ENCODE measurements at places on chromosomes 3 and 15.

DNA sequence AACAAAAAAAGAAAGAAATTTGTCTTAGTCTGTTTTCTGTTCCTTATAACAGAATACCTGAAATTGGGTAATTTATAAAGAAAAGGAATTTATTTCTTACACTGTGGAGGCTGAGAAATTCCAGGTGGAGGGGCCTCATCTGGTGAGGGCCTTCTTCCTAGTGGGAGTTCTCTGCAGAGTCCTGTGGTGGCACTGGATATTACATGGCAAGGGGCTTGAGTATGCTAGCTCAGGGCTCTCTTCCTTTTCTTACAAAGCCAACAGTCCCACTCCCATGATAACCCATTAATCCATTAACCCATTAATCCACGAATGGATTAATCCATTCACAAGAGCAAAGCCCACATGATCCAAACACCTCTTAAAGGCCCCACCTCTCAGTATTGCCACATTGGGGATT, 2.9 kb upstream of the SATB1 start:
- DNase-seq: no peak

DNA sequence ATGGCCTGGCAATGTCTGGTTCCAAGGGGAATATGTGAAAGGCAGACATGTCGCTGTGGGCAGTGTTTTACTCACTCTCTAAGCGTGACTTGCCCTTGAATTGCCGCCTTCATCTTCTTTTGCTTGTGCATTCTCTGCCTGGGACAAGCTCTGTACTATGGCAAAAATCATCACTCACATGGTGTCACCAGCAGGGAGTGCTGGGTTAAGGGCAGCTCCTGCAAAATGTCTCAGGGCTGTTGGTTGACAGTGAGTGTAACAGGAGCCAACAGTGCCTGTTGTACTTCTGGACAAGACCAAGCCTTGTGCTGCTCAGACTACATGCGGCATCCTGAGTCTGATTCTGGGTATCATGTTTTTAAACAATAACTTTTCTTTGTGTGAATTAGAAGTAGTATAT, 45.3 kb upstream of the KY start:
- no peak for DNase-seq

GRCh38 chr3:189756582-189757078, 125.4 kb downstream of the TP63 start:
- DNase-seq: no peak

DNA sequence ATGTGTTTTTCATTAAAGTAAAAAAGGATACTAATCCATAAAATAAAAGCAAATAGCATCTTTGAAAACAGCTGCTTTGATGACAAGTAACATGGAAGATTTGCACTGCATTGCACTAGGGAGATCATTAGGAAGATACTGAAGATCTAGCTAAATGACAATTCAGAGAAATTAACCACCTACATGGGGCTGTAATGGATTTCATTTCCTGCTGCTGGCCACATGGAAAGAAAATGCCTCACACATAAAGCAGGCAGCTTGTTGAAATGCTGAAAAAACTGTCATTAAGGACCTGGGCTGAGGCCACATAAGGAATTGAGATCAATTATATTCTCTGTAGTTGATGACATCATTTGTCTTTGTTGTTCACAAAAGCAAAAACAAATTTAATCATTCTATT, 94.1 kb downstream of the PYDC2 start:
- no peak for DNase-seq

- no peak for DNase-seq
These were observed 85.7 kb downstream of the OXNAD1 start for GRCh38 chr3:16350597-16351318.

GRCh38 chr3:49296781-49297411, 19.9 kb upstream of the C3orf62 start:
- DNase-seq: no peak

DNA sequence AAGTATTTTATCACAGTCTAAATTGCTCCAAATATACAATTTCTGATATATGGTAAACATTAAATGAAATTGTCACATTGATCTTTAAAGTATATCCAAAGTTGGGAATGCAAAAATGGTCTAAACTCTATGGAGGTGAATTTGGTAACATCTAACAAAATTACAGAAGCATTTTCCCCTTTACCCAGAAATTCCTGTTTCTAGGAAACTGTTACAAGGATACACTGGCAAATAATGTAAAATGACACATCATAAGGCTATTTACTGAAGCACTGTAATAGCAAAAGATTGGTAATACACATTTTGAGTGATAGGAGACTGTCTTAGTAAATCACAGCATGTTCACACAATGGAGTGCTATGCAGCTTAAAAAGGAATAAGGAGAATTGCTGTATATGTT, 50.0 kb upstream of the SLCO2A1 start:
- DNase-seq: no peak

- no peak for DNase-seq
These were observed 28.9 kb downstream of the TLNRD1 start for GRCh38 chr15:81029414-81030300.

- DNase-seq: no peak
These were observed 4.9 kb downstream of the PRICKLE2 start for GRCh38 chr3:64220161-64220914.

DNA sequence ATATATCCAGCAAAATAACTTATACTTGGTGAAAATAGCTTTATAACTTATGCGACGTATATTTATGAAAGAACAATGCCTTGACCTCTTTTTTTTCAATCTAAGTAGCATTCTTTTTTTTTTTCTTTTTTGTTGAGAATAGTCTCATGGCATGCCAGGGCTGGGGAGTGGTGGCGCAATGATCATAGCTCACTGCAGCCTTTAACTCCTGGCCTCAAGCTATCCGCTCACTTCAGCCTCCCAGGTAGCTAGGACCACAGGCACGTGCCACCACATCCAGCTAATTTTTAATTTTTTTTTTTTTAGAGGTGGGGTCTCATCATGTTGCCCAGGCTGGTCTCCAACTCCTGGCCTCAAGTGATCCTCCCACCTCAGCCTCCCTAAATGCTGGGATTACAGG, 43.5 kb downstream of the RAB8B start:
- no peak for DNase-seq

GRCh38 chr3:167876620-167877281, 141.2 kb downstream of the SERPINI1 start:
- DNase-seq: no peak

GRCh38 chr3:159239059-159239458, 437.2 kb downstream of the MFSD1 start:
- DNase-seq: no peak

- no peak for DNase-seq
These were observed 107.6 kb downstream of the LRRK1 start for GRCh38 chr15:101026656-101027272.

GRCh38 chr3:148331081-148331846, 366.4 kb upstream of the AGTR1 start:
- no peak for DNase-seq

DNA sequence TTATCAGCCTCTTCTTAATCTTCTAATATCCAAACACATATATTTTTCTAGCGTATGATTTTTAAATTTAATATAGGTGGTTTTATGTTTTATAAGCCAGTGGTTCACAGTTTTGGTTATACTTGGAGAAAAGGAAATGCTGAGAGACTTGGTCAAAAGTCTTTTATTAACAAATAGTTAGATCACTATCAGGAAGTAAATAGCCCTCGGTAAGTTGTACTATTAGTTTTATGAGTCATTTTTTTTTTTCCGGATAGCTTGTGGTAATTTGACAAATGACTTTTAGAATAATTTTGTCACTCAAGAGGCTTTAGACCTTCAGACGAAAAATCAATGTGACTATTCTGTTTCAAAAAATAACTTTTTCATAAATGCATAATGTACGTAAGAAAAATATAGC, 232.2 kb upstream of the ROBO1 start:
- no peak for DNase-seq

- no peak for DNase-seq
These were observed 633.7 kb downstream of the ZIC1 start for GRCh38 chr3:148042663-148043445.

DNA sequence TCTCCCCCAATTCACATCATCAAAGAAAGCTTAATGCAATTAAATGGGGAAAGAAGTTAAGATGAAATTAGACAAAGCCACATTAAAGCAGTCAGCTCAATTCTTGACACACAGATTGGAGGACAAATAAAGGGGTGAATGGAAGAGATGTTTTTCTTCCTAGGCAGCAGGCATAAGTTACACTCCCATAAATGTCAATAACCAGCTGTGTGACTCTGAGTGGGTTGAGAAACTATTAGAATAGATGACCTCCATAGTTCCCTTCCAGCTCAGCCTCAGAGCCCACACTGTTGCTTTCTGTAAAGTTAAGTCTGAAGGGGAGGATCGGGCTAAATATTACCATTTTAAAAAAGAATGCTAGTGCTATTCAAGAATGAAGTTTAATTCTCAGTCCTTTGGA, 71.0 kb downstream of the THBS1 start:
- no peak for DNase-seq

GRCh38 chr15:62083194-62084154, 16.7 kb downstream of the C2CD4A start:
- peak; percentile 9 for DNase-seq

DNA sequence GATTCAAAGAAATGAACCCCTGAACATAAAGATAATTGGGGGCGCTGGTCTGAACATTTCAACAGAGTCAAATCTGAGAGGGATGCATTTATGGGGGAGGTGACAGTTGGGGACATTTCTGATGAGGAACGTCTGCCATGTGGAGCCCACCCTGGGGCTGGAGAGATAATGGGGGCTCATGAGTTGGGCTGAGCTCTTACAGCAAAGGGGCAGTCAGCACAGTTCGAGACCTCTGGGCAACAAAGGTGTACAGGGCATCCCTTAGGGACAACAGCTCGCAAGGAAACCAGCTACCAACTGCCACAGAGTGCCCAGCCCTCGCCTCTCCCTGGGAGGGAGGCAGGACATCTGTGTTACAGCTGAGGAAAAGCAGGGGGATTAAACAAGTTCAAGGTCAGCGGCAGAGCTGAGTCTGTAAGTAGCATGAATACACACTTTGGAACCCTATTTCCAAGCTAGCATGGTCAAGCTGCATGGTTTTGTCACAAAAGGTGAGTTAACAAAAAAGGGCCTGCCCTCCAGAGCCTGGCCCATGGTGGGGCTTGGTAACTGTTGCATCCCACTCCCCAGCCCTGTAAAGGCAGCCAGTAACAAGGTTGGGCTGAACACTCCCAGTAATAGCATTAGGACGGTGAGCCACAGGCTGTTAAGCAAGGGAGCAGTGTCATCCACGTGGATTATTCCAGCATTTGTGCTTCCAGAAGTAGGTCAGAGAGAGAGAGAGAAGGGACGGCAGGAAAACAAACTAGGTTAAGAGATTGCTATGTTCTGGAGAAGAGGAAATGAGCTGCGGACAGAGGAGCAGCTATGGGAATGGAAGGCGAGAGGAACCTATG, 4.3 kb downstream of the GNB5 start:
- DNase-seq: no peak

DNA sequence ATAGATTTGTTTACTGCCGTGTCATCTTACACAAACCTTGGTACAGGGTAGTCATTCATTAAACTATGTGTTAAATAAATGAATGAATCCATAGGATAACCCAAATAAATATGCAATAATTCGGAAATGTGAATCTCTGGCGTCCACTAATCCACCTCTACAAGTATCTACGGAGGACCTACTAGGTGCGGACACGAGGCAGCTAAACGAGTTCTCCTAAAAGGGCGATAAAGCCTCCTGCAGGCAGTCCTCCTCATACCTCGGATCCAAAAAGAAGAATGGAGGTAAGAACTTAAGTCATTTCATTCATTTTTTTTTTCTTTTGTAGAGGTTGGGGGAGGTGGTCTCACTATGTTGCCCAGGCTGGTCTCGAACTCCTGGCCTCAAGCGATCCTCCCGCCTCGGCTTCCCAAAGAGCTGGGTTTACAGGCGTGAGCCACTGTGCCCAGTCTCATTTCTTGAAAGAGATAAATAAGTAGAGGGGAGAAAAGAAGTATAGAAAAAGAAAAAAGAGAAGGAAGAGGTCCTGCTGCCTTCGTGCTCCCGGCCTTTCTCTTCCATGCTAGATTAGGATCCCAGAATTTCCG, 706 bp upstream of the RPL35A start:
- DNase-seq: no peak

GRCh38 chr15:33211176-33211808, 16.8 kb upstream of the FMN1 start:
- no peak for DNase-seq

DNA sequence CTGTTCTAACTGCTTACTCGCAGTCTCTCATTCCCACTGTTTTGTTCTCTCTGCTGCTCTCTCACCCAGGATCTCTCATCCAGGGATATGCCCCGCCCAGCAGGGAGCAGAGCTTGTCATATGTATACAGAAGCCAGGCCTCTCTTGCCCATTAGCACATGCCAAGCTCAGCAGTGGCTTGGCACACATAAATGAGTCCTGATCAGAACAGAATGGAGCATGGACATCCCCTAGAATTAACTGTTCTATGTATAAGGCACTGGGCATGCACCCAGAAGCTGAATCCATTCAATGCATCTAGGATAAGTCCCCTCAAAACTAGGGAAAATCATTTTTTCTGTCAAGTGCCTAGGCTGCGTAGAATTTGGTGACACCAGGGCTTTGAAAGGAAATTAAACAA, 61.6 kb downstream of the IGSF11 start:
- no peak for DNase-seq

- no peak for DNase-seq
These were observed at the start of gene FAM107A for GRCh38 chr3:58577269-58577821. Gene FAM107A (minus strand): TSS chr3:58577391. CDS start chr3:58569860, 7,531 bp downstream.

GRCh38 chr15:41971089-41971894, 1.1 kb downstream of the EHD4 start:
- peak; percentile 91 for DNase-seq

DNA sequence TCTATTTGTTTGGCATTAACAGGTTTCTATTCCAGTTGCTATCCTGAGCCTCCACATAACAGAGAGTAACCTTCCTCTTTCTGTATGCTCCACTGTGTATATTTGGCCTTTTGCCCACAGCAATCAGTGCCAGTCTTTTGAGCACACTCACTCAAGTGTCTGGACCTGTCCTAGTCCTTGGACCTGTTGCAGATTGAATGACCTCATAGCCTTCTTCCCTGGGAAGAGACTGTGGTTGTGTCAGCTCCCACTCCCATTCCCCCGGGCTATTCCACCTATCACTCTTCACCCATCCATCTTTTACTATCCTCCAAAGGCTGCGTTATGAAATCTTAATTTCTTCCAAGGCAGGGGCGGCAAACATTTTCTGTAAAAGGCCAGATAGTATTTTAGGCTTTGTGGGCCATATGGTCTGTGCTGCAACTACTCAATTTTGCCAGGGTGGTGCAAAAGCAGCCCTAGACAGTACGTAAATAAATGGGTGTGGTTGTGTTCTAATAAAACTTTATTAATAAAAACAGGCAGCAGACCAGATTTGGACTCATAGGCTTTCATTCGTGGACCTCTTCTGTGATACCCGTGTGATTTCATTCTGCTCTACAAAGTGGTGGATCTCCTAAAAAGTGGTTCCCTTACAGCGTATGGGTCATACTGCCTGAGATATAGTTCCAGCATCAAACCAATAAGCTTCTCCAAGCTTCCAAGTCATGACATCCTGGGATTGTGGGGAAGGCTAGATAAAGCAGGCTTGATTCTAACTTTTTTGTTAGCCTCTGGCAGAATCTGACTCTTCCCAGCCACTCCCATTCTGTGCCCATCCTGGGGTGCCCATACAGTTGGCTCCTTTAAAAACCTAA, 57.4 kb downstream of the CDAN1 start:
- no peak for DNase-seq

Data from activated naive CD4-positive, alpha-beta T cell treated with anti-CD3 and anti-CD28 coated beads for 36 hours (primary cell).